ENCODE measurements at places on chromosomes 12 and 14. TPM values are rescaled to one million over a fixed set of nuclear protein-coding genes. Genes with fewer than 3 reads are reported as not detected.

DNA sequence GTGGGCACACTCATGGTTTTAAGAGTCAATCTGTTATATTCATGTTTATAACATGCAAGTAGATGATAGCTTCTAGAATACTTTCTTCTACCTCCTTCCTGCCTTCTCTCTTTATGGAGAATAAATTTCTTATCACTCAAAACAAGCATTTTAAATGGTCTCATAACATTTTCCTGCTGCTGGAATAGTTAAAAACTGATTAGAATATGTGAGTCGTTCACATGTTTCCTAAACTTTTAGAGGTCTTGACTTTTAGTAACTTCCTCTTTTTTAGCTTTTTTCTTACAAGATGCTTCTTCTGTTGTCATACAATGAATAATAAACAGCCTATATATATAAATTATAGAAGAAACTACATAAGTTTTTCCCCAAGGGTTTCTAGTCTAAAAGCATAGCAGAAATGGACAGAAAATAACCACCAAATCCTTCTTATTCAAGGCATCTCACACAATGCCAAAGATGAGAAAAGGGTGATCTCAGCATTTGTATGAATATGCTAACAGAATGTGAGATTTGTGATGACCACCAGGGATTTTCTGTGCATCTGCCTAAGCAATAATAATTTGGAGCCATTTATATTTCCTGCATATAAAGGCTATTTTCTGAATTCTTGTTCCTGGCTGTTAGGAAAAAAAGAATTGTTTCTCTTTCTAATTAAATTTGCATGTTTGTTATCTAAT, 127.8 kb downstream of the DAAM1 start:
- H3K27me3 ChIP-seq: no peaks in the 10 kb centered on the region
- H3K4me3 ChIP-seq: no peak overlapping the region
- peaks cover 20% of the 10 kb centered on the region for H3K4me1 ChIP-seq
- H3K27ac ChIP-seq: no peak overlapping the region

SERPINA12 gene
- total RNA-seq: not detected

SYCP3 gene
- not detected for total RNA-seq

C12orf50 gene
- total RNA-seq: not detected

NKX2-1 gene
- total RNA-seq: not detected

GRCh38 chr14:105529569-105530284, 3.3 kb downstream of the TMEM121 start:
- no peaks in the 10 kb centered on the region for H3K27me3 ChIP-seq
- H3K27ac ChIP-seq: no peak overlapping the region
- no peak for DNase-seq
- peaks cover 4% of the 10 kb centered on the region for H3K4me1 ChIP-seq

PDE3A gene
- 27.8 TPM for total RNA-seq

GRCh38 chr12:124422142-124422569, 127.3 kb downstream of the RFLNA start:
- peak overlapping the region; percentile 73 for H3K27ac ChIP-seq
- H3K36me3 ChIP-seq: peaks cover 41% of the 10 kb centered on the region
- H3K4me3 ChIP-seq: no peak overlapping the region
- H3K27me3 ChIP-seq: no peaks in the 10 kb centered on the region
- H3K4me1 ChIP-seq: peaks cover 52% of the 10 kb centered on the region
- no peak for DNase-seq

DNA sequence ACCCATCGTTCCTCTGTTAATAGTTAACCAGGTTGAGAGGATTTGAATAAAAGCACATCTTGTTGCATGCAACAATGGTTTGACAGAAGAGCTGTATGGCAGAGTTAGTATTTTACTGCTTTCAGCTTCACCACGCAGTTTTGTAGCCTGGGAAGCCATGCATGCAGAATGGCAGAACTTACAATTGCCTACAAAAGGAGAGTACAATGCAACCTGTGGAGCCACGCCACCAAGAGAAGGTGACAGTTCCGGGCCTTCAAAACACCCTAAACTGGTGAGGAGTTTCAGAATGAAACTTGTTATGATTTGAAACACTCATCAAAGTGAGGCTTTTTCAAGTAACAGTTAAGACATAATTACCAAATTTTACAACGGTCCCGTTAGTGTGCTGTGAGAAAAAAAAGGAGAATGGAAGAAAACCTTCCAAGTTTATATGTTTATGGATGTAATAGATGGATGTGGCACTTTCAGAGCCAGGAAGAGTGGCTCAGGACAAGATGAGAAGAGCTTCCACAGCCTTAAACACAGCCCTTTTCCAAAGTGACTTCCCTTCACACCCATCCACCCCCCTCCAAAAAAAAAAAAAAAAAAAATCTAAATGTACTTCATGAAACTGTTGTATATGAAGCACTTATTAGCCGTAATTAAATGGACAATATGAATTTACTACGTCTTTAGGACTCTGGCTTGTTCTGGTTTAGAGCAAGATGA, 158.7 kb downstream of the EGLN3 start:
- H3K27me3 ChIP-seq: peaks cover 2% of the 10 kb centered on the region
- no peak overlapping the region for H3K27ac ChIP-seq
- H3K4me3 ChIP-seq: no peak overlapping the region
- H3K4me1 ChIP-seq: peaks cover 12% of the 10 kb centered on the region
- DNase-seq: no peak
- no peaks in the 10 kb centered on the region for H3K36me3 ChIP-seq

DNA sequence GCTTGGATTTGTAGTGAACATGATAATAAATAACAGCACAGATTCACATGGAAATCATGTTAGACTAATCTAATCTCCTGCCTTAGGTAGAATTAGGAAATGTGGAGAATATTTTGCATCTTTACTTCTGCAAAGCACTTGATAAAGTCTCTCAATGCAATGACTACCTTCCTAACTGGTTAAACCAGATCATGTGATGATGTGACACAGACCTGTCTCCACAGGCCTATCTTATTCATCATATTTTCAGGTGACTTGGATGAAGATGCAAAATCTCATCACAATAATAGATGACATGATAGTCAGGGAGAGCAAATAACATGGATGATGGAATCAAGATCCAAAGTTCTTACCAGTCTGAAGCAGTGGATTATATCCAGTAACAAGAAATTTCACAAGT, 38.5 kb upstream of the RNASE1 start:
- H3K27me3 ChIP-seq: peaks cover 6% of the 10 kb centered on the region
- no peaks in the 10 kb centered on the region for H3K4me1 ChIP-seq
- H3K27ac ChIP-seq: no peak overlapping the region
- no peak overlapping the region for H3K4me3 ChIP-seq
- H3K36me3 ChIP-seq: no peaks in the 10 kb centered on the region

- no peak overlapping the region for H3K27ac ChIP-seq
- H3K36me3 ChIP-seq: no peaks in the 10 kb centered on the region
- H3K4me1 ChIP-seq: peaks cover 6% of the 10 kb centered on the region
- peak; percentile 59 for DNase-seq
These were observed 221.3 kb downstream of the ANO2 start for GRCh38 chr12:5723711-5724252.

DNA sequence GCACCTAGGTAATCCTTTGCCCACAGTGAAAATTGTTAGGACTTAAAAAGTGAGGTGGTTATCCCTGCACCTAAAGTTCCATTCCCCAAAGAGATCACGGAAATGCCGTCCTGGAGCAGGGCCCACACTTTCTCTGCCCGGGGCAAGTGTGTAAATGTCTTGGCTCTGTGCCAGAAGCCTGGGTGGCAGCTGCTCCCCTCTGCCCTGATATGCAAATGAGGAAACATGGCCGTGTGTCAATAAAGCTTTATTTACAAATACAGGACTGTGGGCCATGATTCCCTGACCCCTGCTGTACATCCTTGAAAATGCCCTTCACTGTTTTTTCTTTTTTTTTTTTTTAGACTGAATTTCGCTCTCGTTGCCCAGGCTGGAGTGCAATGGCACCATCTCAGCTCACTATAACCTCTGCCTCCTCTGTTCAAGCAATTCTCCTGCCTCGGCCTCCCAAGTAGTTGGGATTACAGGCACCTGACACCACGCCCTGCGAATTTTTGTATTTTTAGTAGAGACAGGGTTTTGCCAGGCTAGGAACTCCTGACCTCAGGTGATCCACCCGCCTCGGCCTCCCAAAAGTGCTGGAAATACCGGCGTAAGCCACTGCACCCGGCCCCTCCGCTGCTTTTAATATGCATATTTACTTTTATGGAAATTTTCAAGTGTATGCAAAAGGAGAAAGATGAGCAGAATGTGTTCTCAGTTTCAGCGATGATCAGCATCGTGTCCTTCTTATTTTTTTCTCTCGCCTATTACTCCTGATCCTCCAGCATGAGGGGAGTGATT, 75.5 kb downstream of the GALNT9 start:
- H3K4me3 ChIP-seq: no peak overlapping the region
- no peak for DNase-seq
- H3K27me3 ChIP-seq: peaks cover 40% of the 10 kb centered on the region
- peaks cover under 1% of the 10 kb centered on the region for H3K4me1 ChIP-seq

DNA sequence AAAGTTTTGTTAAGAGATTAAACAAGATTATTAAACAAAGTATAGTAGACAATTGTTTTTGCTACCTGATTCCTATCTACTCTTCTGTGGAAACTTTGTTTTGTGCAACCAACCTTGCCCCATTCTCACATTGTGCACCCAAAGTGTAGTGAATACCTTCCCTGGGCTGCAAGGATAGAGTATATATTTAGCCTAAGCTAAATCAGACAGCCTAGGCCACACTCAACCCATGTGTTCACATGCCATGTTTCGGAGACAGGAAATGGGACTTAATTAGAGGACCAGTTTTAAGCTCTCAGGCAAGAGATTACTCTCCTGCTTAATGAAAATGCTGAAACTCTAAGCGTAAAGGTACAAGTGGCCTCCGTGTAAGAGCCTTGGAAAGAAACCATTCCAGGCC, 734.9 kb upstream of the USP15 start:
- no peaks in the 10 kb centered on the region for H3K27me3 ChIP-seq
- H3K27ac ChIP-seq: no peak overlapping the region
- H3K4me1 ChIP-seq: no peaks in the 10 kb centered on the region
- H3K36me3 ChIP-seq: no peaks in the 10 kb centered on the region
- no peak for DNase-seq
- no peak overlapping the region for H3K4me3 ChIP-seq

GRCh38 chr12:4763549-4763948, 43.3 kb downstream of the GALNT8 start:
- no peak overlapping the region for H3K4me3 ChIP-seq
- no peaks in the 10 kb centered on the region for H3K36me3 ChIP-seq
- H3K27me3 ChIP-seq: peaks cover 8% of the 10 kb centered on the region
- DNase-seq: no peak
- H3K27ac ChIP-seq: no peak overlapping the region

- no peaks in the 10 kb centered on the region for H3K27me3 ChIP-seq
- H3K4me1 ChIP-seq: peaks cover 21% of the 10 kb centered on the region
- H3K4me3 ChIP-seq: no peak overlapping the region
- DNase-seq: no peak
These were observed 238.1 kb downstream of the FOXN3 start for GRCh38 chr14:89178800-89179535.

DNA sequence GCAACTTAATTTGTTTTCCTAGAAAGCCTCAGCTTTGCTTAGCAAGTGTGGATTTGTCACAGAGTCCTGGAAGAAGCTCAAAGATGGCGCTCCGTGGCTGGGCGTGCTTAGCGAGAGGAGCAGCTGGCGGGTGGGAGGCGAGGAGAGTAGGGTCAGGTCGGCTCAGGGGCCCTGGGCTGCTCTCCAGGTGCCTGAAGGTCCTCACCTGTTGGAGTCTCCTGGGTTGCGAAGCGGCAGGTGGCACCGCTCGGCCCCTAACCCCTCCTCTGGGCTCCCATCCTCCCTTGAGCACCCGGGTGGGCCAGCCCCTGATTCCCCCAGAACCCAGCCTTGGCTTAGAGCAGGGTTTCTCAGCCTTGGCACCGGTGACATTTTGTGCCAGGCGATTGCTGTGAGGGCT, 25.1 kb downstream of the LRTM2 start:
- no peak for DNase-seq
- peaks cover 24% of the 10 kb centered on the region for H3K27me3 ChIP-seq
- no peaks in the 10 kb centered on the region for H3K36me3 ChIP-seq
- peaks cover 26% of the 10 kb centered on the region for H3K4me1 ChIP-seq
- no peak overlapping the region for H3K4me3 ChIP-seq

GRCh38 chr12:89453121-89453978, 71.2 kb downstream of the GALNT4 start:
- H3K4me3 ChIP-seq: no peak overlapping the region
- peak overlapping the region; percentile 98 for H3K27ac ChIP-seq
- H3K4me1 ChIP-seq: peaks cover 59% of the 10 kb centered on the region
- no peaks in the 10 kb centered on the region for H3K27me3 ChIP-seq
- no peak for DNase-seq
- H3K36me3 ChIP-seq: peaks cover 1% of the 10 kb centered on the region

DNA sequence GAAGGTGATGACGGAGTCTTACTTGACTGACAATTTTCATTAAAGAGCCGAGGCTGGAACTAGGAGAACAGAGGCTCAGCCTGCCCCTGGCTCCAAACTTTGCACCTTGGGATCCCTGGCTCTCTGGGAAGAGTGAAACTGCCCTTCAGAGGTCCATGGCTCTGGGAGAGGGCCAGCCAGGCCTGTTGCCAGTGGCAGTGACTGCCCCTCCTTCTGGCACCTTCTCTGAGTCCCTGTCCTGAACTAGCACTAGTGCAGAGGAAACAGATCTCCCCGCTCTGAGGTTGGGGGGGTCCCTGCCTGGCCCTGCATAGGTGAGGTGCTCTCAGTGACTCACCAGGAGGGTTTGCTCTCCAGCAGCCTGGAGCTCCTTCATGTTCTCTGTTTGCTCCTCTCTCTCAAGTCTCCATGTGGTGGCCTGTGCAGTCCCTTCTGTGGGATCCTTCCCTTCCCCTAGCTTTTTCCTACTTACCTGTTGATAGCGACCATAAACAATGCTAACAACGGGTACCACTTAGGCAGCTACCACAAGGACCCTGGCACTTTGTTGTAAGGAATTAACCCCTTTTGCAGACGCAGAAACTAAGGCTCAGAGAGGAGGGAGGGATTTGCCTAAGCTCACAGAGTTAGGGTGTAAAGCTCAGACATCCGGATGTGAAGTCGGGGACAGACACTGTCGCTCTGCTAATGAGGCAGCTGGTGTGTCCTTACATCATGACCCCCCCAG, 22.4 kb downstream of the FAM222A start:
- DNase-seq: no peak
- H3K4me3 ChIP-seq: no peak overlapping the region
- no peaks in the 10 kb centered on the region for H3K36me3 ChIP-seq
- H3K27ac ChIP-seq: no peak overlapping the region
- H3K27me3 ChIP-seq: peaks cover 11% of the 10 kb centered on the region

GRCh38 chr12:72676556-72676955, 404.4 kb downstream of the TRHDE start:
- no peaks in the 10 kb centered on the region for H3K36me3 ChIP-seq
- no peaks in the 10 kb centered on the region for H3K27me3 ChIP-seq
- H3K27ac ChIP-seq: no peak overlapping the region

DNA sequence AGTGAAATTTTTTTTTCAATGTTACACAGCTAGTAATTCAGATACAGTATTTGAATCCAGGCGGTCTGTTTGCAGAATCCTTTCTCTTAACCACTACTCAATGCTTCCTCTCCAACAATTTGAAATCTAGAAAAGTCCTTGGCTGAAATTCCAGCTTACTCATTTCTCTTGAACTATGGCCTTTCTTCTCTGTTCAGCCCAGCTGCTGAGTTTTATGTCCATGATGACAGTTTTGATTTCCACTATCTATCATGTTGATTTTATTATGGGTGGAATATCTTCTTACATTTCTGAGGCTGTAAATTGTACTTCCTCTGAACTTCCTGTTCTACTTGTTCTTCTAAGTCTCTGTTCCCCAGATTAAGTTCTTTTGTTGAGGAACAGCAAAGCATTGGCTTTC, 315.3 kb downstream of the DIO2 start:
- no peak overlapping the region for H3K27ac ChIP-seq
- H3K27me3 ChIP-seq: no peaks in the 10 kb centered on the region
- DNase-seq: no peak

MYL2 gene
- not detected for total RNA-seq
